ENCODE measurements at places on chromosomes 2 and 18.

DNA sequence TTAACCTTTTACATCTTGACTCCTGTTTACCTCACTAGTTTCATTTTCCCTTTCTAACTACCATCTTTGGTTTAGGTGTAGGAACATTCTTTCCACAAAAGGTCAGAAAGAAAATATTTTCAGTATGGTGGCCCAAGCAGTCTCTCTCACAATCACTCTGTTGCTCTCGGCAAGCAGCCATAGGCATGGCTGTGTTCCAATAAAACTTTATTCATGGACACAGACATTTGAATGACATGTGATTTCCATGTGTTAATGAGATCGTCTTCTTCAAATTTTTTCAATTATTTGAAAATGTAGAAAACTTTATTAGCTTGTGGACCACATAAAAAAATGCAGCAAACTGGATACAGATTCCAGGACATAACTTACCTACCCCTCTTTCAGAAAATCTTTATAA, 109.7 kb upstream of the CNTNAP5 start:
- no peak for DNase-seq

DNA sequence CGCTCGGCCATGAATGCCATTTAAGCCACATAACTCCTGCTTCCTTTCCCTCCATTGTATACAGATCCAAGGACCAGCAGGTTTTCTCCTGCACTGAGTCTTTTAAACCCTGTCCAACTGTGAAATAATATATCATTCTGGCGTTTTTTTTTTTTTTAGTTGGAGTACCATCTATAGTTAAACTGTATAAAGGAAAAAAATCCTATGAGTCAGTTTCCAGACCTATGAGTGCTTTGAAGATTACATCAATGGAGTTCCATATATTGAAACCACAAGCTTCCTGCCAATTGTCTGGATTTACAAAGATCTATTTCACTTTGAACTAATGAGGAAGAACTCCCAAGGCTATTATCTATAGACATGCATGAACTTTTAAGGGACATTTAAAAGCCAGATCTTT, 2.4 kb upstream of the MALT1 start:
- DNase-seq: no peak

DNA sequence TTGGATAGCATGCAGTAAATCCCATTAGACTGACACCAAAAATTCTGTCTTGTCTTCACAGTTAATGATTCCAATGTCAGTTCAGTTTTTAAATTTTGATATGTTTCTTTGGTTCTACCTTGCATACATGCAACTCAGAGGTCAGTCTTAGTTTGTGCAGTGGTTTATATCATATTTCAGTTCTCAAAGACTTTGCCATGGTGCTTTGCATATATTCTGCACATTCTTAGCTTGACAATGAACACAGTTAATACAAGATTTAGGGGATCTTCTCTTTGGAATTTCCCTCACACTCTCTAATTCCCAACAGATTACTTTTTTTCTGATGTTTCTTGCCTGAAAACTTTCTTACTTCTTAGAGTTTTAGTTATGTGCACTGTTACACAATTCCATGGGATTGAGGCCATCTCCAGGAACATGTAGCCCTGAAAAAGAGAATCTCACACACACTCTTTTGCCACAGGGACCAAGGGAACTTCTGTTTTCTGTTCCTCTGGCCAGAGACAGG, 17.3 kb downstream of the NOL4 start:
- DNase-seq: no peak

DNA sequence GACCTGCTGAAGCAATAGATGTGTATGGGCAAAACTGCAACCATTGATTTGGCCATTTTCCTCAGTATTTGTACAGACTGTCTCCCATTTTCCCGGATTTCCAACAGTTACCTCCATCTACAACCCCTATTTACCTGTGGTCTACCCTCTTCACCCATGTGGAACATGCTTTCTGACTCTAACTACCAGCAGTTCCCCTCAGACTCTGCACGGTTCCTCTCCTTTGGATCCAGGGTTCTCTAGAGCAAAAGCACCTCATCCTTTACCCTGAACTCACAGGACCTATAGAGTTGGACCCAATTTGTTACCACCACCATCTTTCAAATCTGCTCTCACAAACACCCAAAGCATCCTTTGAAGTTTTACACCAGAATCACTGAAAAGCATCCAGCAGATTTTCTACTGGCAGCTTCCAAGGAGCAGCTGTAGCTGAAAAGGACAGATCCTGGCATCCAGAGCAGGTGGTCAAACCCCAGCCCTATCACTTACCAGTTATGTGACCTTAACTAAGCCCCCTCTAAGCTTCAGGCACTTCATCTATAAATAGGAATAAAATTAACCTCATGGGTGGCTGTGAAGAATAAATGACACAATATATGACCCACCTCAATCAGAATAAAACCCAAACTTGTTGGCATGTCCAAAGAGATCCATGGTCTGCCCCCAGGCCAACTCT, 15.3 kb downstream of the CYTIP start:
- DNase-seq: no peak

DNA sequence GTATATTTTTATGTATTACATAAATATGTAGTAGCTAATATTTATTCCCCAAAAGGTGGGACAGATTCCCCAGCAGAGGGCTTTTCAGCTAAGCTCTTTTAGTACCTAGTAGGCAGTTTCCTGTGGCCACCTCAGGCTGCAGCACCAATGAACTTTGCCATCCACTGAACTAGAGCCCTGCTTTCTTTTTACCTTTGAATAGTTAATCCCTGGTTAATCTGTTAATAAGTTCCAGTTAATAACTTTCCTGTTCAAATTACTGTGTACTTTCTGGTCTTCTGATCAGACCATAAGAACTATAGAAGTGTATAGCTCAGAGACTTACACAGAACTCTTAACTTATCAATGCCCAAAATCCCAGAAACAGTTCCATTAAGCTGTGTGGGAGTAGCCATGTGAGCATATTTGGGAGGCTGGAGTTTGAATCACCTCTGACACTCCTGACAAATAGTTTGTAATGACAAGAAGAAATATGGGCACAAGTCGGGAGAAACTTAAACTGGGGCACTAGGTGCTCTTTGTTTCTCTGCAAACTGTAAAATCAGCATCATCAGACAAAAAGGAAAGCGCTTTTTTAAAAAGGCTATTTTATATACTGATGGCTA, 40.0 kb downstream of the ASXL2 start:
- DNase-seq: no peak

- no peak for DNase-seq
These were observed 65.9 kb upstream of the TMEM200C start for GRCh38 chr18:5961097-5961827.

DNA sequence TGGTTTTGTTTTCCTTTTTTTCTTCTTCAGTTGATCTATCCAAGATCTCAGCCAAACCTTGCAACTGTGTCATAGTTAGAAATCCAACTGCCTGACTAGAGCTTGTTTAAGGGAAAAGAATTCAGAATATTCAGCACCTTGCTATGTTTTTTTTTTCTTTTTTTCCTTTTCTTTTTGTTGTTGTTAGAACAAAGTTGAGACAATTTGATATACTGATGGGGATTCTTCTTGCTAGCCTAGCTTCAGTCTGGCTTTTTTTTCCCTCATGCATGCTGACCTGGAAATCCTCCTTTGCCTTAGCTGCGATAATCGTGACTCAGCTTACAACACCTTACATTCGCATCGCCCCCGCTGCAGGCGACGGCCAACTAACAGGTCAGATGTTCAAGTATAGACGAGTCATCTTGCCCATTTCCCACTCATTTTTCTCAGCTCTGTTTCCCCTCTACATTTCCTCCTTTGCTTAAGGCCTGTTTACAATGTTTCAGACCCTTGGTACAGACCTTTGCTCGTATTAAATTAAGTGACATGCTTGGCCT, 487.2 kb upstream of the RAB12 start:
- no peak for DNase-seq

DNA sequence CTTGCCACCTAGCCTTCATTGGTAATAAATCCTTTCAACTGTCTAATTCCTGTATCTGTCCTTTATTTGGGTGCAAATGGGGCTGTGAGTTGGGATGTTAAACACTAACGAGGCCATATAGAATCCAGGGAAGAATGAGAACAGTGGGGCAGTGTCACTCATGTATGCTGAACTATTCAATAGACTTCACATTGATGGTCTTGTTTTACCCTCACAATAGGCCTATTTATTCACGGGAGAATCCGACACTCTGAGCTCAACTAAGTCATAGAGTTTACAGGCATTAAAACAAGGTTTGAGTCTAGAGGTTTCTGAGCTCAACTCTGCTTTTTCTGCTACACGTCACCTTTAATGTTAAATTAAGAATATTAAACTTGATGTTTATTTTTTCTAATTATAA, 421.6 kb downstream of the SOX11 start:
- no peak for DNase-seq

DNA sequence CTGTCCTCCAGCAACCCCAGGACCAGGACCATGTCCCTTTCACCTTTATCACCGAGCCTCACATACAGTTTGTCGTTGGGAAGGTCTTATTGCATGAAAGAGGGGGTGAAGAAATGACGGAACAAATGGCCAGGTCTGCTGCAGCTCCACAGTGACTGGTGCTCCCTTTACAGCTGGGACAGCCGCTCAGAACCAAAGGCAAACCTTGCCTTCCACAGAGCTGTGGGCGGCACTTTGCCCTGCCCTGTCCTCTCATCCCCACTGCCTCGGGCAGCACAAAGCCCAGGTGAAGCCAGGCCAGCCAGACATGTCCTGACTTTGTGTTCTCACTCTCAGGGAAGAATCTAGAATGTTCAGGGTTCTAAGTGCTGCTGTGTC, 961 bp downstream of the GPR55 start:
- DNase-seq: no peak

- DNase-seq: no peak
These were observed 26.8 kb downstream of the MAPK4 start for GRCh38 chr18:50586710-50587109.

GRCh38 chr18:24840051-24840450, 379.6 kb downstream of the HRH4 start:
- DNase-seq: no peak

DNA sequence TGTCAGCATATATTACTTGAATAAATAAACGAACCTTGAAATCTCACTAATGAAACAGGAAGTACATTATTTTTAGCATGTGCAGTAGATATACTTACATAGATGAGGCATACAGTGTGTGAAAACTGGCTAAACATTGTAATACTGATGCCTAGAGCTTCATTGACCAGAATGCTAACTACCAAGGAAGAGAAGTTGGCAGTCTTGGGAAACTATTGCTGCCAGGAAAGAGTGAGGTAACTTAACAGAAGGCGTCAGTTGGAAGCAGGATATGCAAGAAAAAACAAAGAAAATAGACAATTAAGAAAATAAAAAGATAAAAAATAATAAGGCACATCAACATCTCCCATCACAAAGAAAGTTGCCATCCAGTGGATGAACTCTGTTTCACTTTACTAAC, 963.0 kb downstream of the TDRD15 start:
- no peak for DNase-seq

DNA sequence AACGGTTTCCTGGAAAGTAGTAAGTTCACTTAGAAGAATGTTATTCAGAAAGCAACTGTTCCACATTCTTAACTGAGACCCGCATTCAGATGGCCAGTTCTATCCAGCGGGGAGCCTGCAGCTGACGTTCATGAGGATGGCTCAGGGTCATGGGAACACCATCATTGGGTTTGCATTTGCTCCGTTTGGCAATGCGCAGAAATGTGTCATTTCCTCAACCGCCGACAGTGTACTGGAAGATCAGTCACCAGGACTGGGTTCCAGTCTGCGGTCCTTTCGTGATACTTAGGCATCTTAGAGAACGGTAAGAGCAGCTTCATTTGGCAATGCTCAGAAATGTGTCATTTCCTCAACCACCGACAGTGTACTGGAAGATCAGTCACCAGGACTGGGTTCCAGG, 104.0 kb downstream of the DNER start:
- DNase-seq: no peak

DNA sequence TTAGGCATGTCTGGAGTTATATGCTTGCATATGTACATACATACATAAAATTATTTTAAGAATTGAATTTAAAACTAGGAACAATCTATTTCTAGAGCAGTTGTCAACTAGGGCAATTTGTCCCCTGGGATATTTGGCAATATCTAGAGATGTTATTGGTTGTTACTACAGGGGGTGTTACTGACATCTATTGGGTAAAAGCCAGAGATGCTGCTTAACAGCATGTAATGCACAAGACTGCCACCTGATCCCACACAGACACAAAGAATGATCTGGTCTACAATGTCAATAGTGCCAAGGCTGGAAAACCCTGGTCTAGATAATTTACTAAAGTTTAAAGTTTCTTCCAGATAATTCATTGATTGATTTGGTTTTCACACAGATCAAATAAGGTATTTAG, 185.3 kb downstream of the NYAP2 start:
- no peak for DNase-seq

GRCh38 chr2:218465987-218466633, 47.2 kb downstream of the VIL1 start:
- DNase-seq: no peak

DNA sequence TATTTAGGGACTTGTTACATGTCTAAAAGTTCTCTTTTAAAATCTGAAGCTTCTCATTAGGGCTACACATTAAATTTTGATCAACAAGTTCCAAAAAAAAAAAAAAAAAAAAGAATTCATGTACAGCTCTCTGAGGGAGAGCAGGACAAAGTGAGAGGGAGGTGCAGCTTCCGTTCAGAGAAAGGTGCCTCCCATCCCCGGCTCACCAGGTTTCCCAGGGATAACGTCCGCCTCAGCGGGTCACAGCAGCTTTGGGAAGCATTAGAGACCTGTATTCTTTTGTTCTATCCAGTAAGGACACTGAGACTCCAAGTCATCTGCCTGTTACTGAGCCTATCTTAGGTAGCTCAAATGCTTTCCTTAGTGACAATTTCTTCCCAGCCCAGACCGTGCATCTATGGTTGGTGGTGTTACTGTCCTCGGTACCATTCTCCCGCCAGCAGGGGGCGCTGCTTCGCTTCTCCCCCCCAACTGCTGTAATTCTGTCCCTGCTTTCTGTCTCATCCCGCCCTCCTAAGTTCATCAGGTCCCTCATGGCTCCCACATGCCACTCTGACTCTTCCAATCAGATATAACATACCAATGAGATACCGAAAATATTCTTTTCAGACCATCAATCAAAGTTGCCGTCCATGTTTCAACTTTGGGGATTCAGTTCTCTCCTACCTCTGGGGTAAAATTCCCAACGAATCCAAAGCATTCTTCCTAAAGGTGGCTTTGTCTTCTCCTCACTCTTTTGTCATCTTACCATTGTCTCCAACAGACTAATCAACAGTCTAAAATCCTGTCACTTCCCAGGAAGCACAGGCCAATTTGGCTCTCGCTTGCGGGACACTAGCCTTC, 466.5 kb downstream of the METTL4 start:
- no peak for DNase-seq

Measured in cortex of kidney (tissue), 1 donor.